ENCODE measurements at places on chromosomes 12 and 14. TPM values are rescaled to one million over a fixed set of nuclear protein-coding genes. Genes with fewer than 3 reads are reported as not detected.

ADAM21 gene
- 0.77 TPM for total RNA-seq

VSX2 gene
- not detected for total RNA-seq

AEBP2 gene
- 20.3 TPM for total RNA-seq

CSRP2 gene
- total RNA-seq, result 4.4 TPM

PYGL gene
- 66.0 TPM for total RNA-seq

NEUROD4 gene
- not detected for total RNA-seq

DNAI7 gene
- 0.16 TPM for total RNA-seq

CACNB3 gene
- 43.2 TPM for total RNA-seq

DERA gene
- 41.4 TPM for total RNA-seq

TAS2R19 gene
- 3.9 TPM for total RNA-seq

TPPP2 gene
- not detected for total RNA-seq

TEP1 gene
- total RNA-seq, result 12.0 TPM
